ENCODE measurements at places on chromosomes 11 and 22.

GRCh38 chr11:86346513-86346912 lies 28.2 kb upstream of the CCDC81 start:
- DNase-seq = no peak

DNA sequence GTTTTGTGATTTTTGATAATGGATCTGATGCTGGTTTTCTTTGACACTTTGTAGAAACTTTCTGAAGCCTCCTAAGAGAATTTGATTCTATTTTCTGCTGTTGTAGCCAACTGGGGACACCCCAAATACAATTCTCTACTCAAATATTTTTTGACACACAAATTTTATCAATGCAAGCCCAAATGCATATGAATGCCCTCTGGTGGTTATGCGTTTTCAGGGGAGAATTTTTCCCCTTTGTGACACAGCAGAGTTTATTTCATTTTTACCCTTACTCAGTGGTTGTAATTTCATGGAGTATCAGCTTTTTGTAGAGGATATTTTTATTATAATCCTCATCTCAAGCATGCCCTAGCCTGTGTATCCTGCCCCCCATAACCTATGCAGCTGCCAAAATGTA lies 44.7 kb upstream of the MTMR2 start:
- DNase-seq = no peak

DNA sequence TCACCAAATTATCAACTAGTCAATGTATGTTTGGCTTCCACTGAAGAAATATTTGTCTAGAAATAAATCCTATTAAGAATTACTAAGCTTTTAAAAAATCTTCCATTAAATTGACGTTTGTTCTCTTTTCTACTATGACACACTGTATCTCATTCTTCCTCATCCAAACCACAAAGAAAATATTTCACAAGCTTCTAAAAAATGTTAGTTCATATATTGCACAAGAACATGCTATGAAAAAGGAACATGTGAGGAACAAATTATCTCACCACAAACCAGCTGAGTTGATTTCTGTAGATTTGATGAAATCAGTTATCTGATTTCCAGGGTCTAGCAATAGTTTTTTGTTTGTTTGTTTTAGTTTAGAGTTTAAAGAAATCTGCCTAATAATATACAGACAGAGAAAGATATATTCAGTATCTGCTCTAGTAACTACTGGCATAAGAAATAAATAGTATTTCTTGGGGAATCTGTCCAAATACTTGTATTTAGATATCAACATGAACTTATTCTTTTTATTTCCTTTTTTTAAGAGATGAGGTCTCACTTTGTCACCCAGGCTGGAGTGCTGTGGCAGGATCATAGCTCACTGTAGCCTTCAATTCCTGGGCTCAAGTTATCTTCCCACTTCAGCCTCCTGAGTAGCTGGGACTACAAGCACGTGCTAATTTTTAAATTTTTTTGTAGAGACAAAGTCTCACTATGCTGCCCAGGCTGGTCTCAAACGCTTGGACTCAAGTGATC lies 161.7 kb downstream of the ATG16L2 start:
- no peak for DNase-seq

DNA sequence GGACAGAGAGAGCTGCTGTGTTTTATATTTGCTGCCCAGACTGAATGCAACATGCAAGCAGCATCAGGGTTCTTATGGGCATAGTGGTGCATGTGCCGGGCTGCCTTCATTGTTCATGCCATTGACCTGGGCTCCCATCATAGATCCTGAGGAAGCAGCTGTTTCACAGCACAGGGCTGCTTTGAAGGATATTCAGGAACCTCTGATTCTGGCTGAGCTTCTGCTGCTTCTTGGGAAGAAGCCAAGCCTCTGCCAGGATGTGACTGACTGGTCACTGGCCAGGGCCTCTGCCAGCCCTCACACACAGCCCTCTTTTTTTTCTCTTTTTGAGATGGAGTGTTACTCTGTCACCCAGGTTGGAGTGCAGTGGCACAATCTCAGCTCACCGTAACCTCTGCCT lies 43.3 kb downstream of the CYB5R2 start:
- DNase-seq = peak; percentile 55

- DNase-seq = no peak
These were observed 165.8 kb upstream of the NARS2 start for GRCh38 chr11:78740199-78741071.

DNA sequence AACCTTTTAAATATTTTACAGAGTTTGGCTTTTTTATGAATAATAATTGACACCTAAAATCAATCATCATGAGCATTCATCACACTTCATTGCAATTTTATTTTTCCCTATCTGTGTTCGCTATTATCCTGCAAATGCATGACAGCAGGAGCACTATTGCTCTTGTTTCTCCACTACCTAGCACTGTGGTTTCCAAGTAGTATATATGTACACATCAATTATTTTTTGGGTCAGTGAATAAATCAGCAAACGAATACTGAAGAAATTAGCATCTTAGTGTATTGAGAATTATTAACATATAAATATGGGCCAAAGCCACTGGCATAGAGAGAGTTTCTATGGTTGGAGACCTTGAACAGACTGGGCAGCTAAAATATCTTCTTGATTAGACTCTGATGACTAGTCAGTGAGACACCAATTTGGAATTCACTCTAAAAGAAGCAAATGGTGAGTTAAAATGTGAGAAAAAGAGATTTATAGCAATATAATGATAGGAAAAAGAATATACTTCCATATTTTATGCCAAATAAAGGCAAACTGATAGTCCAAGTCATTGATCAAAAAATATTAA lies 731.1 kb upstream of the LUZP2 start:
- no peak for DNase-seq

All from putamen (tissue), 1 donor.